Non-pigmented ciliary epithelial cell (primary cell): ENCODE measurements at places on chromosomes 6 and 20.

DNA sequence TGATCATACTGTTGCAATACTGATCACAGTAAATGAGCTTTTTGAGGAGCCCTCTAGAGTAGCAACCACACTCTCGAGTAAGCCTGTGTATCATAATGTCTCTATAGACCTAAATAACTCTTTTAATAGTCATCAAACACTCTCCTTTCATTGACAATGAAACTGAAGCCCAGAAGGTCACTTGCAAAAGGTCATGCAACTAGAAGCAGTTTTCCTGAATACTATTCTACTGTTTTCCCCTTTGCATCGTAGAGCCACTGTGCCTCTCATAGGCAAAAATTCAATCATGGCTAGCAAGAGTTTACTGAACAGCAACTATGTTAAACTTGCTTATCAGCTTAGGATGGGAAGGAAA is 105.3 kb downstream of the HIVEP2 start:
- no peak for DNase-seq

DNA sequence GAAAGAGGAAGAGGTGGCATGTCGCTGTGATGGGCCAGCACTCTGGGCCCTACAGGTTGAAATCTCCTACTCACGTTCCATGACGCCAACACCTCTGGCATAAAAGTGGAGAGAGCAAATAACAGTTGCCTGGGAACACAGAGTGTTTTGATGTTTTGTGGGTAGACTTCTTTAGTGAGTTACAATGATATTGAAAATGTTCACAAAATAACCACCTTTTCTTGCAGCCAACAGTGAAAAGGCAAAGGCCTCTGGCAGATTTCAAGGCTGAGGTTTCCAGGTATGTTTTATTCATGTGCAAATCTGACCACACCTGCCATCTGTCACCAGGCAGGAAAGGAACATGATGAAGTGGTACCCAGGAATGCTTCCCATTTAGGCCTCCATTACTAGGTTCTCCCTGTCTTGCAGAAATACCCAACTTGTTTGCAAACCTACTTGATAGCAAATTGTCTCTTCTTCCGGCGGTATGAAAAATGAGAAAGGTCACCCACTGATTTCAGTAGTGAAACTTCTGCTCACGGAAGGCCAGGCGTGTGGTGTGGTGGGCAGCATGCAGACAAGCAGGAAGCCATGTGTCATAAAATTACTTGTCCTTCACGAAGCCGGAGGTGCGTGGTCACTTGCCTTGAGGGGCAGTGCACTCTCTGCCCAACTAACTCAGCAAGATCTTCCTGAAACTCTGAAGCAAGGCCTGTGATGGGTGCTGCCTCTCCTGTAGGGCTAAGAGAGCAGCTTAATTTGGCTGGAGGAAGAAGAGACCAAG is 299.1 kb upstream of the PRDM1 start:
- DNase-seq: no peak

DNA sequence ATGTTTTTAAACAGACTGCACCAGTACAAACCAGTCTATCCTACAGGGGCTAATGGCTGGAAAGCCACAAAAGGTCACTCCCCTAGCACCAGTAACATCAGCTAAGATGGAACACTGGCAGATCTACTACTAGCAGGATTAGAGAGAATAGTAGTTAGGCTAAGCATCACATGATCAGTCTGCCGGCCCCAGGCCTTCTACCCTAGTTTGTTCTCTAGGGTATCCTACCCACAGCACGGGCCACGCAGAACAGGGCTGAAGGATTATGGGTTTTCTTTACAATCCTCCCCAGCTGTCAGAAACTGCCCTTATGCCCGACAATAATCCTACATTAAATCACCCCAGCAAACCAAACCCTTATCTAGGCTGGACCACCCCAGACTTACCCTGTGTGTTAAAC is 156.0 kb downstream of the LY86 start:
- DNase-seq: no peak

DNA sequence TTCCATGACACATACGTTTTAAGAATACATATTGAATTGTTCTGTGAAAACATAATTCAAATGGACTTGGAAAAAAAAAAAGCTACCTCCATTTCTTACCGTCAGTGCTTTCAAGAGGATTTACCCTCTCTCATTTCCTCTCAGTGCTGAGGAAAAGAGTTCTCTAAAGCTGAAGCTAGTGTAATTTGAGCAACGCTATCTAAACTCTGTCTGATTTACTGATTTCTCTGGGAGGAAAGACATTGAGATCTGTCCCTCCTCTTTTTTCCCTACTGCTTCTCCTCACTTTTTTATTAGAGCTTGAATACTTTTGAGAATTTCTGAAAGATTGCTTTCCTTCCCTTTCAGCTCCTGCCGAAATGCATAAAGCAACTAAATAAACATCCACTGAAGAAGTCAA is 41.2 kb upstream of the GRIK2 start:
- no peak for DNase-seq

DNA sequence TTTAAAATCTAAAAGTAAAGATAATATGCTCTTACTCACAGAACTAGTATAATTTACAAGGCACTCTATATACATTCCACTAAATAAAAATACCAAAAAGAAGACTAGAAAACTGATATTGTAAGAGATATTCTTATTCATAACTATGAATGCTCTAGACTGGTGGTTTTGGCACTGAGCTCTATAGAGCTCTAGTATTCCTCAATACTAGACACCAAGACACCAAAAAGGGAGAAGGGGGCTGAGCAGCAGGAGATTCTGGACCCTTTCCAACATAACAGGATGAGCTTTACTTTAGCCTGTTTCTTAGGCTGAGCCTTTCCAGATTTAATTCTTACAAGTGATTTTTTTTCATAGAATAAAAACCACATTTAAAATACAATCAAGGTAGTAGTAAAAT is 173.6 kb downstream of the COL21A1 start:
- DNase-seq: no peak

DNA sequence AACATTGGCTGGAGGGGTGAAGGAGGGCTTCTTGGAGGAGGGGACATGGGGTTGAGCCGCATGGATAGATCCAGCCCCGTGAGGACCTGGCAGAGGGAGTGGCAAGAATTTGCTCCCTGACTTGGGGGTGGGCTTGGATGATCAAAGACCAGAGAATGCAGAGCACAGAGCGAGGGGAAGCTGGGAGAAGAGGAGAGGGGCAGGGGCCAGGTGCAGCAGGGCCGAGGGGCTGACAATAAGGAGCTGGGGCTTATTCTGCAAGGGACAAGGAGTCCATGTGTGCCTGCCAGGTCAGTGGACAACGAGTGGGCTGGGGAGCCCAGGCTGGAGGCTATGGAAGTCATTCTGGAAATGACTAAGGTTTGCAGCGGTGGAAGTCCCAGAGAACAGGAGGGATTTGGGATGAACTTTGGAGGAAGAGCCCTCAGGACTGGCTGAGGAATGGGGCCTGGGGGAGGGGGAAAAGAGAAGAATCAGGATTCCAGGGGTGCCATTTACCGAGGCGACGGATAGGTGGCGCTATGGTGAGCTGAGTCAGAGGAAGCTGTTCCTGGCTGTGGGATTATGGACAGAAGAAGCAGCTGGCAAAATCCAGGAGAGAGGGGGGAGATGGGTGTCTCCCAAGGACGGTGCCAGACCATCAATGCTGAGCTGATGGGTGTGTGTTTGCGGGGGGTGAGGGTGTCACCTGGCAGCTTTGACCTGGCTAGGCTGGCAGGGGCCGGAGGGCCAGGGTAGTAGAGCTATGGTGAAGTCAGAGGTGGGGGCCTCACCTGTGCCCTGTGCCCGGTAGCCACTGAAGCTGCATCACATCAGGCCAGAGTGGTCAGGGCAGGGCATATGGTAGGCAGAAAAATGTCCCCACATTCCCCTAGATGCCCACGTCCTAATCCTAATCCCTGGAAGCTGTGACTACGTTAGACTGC is 7.8 kb downstream of the KCNG1 start:
- DNase-seq: no peak

DNA sequence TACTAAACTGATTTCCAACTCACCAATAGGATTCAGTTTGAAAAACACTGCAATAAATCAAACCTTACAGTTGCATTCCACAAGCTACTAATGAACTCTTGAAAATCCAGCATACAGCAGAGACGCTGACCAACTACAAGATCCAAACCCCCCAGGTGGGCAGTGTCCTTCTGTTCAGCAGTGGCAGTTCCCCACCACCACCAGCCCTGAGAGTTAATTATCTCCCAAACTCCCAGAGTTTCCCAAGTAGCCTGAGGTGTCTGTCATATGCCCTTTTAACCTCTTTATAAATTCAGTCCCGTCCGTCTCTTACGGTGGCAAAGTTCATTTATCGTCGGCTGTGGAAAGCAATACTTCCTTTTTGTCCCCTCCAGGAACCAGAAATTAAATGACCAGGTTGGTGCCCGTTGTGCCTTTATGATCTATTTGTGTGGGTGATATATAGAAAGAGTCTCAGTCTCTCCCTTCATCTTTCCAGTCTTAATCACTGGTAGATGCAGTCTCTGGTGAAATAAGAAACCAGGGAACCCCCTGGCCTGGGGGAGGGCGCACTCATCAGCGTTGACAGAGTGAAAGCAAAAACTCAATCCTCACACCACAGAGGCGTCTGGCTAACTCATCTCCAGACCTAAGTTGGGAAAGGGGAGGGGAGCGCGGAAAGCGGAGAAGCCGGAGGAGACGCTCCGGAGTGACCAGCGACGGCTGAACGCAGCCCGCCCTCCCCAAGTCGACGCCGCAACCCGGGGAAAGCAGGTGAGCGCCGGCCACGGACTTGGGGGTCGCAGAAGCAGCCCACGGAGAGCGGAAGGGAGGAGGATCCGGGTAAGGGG is 717 bp downstream of the MRPL14 start:
- no peak for DNase-seq

DNA sequence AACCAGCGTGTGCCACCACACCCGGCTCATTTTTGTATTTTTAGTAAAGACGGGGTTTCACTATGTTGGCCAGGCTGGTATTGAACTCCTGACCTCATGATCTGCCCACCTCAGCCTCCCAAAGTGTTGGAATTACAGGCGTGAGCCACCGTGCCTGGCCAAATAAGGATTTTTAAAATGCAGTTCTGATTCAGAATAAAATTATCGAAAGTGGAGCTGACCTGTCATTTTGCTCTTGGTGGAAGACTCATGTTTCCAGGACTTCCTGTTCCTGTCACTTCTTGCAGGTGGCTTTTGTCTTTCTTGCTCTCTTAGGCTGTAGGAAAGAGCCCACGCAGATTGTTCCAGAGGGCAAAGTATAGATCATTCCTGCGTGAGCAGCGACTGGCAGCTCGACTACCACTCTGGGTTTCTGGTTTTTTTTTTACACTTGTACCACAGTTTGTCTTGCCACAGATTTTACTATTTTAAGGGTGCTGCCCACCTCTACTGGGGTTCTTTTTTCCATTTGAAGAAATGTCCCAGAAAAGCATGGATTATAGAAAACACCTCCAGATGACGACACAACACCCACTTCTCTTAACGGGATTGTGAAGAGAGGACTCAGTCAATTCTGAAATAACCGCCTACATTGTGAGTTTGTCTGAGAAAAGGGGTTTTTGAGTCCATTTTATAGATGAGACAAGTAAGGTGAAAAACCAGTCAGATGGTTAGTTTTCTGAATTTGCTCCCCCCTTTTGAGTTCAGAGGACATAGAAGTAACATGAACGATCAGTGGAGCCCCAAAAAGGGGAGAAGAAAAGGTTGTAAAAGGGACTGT is 7.5 kb downstream of the JARID2 start:
- DNase-seq: no peak

DNA sequence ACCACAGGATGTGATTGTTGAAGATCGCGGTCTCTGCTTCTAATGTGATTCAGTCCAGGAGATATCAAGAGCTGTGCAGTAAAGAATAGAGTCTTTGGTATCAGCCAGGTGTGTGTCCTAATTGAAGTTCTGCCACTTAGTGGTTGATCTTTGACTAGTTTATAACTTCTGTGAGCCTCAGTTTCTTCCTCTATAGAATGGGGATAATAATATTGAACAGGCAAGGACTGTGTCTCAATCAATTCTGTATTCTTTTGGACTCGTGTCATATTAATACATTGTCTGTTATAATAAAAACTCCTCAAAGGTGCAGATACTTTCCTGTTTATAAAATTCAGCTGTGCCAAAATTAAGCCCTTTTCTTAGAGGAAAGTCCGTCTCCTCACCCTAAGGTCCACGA is 23.1 kb upstream of the NCOA6 start:
- no peak for DNase-seq

DNA sequence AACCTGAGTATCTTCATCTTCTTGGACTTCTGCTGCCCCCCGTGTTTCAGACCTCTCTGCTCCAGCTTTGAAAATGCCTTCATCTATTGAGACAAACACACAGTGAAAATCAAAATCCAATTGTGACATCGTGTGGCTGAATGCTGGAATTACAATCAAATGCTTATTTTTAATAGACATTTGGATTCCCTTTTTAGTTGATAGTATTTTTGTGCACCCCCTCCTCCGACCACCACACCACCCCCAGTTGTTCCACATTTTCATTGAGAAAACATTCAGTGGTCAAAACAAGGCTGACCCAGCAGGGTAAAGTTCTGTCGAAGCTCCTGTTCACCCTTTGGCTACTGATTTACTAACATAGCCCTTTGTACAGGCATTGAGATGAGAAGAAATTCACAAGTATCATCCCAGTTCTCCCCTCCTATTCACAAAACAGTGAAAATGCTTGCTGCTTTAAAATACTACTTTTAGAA is 79.0 kb downstream of the NRSN1 start:
- peak; percentile 2 for DNase-seq

GRCh38 chr6:32462609-32463008 is 22.9 kb downstream of the HLA-DRA start:
- no peak for DNase-seq

DNA sequence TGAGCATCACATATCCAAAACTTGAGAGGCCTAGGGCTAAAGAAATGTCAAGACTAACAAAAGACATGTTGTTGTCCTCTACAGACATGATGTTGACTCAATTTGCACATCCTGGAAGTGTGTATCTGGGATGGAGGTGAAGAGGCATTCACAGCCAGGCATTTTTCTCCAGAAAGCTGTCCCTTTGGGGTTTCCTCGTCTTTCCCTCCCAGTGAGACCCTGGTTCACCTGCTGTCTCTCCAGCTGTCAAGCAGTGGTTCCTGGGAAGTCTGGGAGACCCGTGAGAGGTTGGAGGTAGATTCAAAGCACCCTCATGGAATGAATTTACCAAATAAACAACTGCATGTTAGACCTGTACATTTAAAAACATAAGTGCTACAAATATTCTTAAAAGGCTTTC is 32.1 kb downstream of the BACH2 start:
- no peak for DNase-seq
